ENCODE measurements at places on chromosomes 2 and 18.

DNA sequence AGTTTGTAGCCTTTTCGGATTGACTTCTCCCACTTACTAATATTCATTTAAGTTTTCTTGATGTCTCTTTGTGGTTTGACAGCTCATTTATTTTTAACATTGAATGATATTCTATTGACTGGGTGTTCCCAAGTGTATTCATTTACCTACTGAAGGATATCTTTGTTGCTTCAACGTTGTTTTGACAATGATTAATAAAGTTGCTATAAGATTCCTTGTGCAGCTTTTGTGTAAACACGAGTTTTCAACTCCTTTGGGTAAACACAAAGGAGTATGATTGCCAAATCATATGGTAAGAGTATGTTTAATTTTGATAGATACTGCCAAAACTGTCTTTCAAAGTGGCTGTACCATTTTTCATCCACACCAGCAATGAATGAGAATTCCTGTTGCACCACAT lies 1200.9 kb downstream of the DSC3 start:
- no peak for DNase-seq

DNA sequence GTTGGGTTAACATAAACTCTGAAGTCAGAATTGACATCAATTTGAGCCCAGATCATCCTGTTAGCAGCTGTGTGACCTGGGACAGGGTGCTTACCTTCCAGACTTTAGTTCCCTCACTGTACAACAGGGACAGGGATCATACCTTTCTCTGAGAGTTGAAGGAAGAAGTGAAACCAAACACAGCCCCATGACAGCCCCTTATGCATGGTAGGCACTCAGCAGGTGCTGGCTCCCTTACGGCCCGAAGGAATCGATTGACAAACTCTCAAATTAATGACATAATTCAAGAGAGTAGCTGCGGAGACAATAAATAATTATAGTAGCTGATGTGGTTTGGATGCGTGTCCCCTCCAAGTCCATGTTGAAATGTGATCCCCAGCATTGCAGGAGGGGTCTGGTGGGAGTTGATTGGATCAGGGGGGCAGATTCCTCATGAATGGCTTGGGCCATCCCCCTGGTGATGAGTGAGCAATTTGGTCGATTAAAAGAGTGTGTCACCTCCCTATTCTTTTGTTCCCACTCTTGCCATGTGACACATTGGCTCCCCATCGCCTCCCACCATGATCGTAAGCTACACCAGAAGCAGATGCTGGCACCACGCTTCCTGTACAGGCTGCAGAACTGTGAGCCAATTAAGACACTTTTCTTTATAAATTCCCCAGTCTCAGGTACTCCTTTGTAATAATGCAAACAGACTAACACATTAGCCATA lies 72.4 kb downstream of the ODC1 start:
- no peak for DNase-seq

DNA sequence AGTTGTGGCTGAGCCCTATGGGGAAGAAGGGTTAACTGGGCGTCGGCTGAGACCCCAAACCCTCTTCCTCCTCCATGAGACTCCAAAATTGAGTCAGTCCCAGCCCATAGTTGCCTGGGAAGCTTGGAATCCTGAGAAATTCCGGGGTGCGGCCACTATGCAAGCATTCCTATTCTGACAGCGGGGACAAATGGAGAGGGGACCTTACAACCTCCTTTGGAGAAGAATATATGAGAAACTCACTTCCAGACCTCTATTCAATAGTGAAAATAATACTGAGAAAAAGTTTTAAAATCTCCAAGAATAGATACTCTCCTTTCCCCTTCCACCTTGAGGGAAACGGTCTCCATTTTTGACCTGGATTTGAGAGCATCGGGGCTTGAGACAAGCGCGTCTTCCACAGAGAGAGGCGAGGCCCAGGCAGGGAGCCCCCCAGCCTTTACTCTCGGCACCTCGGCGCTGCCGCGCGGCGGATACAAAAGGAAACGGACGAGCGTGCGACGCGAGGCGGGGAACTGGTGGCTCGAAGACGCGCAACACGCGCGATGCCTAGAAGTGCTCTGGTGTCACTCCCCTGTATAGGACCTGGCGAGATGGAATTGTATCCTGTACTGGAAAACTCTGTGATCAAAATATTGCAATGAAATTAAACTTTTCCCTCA lies 11.1 kb downstream of the NR4A2 start:
- no peak for DNase-seq

GRCh38 chr2:8534729-8535468 lies 147.0 kb upstream of the ID2 start:
- no peak for DNase-seq

- DNase-seq: no peak
Measured at GRCh38 chr18:78976765-78977636, 2.6 kb upstream of the SALL3 start.

GRCh38 chr18:55142410-55142809 lies 183.1 kb upstream of the CCDC68 start:
- no peak for DNase-seq

DNA sequence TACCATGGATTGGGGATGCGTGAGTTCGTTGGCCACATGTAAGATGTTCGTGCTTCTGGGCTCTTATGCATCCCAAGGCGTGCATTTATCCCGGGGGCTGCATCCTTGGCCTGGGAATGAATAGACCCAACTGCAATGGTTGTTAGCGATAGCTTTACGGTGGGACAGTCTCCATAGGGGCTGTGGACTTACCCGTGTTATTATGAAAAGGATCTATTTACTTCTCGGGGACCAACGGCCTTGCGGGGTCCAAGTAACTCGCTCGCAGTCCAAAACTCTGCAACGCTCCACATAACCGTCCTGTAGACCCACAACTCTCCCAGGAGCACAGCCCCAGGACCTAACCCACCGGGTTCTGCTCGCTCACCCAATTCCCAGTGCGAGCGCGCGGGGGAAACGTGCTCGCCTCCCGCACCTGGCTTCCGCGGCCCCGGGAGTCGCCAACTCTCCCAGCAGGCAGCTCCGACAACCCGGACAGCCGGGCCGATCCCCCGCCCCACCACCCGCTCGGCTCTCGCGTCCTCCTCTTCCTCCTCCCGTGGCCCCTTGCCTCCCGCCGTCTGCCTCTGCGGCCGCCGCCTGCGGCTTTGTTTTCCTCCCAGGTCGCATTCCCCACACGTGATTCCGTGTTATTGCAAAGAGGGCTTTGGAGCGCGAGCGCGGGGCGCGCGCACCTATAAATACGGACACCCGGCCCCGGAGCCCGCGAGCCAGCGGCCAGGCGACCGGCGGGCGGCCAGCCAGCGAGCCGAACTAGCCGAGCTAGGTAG lies at the start of gene CABLES1:
TSS of gene CABLES1 (plus strand) at position 706 of the 770 bp plus-strand sequence. CDS start 278 bp downstream, outside the sequence.
- DNase-seq: no peak

GRCh38 chr2:186535861-186536260 lies 49.8 kb downstream of the ZC3H15 start:
- no peak for DNase-seq

DNA sequence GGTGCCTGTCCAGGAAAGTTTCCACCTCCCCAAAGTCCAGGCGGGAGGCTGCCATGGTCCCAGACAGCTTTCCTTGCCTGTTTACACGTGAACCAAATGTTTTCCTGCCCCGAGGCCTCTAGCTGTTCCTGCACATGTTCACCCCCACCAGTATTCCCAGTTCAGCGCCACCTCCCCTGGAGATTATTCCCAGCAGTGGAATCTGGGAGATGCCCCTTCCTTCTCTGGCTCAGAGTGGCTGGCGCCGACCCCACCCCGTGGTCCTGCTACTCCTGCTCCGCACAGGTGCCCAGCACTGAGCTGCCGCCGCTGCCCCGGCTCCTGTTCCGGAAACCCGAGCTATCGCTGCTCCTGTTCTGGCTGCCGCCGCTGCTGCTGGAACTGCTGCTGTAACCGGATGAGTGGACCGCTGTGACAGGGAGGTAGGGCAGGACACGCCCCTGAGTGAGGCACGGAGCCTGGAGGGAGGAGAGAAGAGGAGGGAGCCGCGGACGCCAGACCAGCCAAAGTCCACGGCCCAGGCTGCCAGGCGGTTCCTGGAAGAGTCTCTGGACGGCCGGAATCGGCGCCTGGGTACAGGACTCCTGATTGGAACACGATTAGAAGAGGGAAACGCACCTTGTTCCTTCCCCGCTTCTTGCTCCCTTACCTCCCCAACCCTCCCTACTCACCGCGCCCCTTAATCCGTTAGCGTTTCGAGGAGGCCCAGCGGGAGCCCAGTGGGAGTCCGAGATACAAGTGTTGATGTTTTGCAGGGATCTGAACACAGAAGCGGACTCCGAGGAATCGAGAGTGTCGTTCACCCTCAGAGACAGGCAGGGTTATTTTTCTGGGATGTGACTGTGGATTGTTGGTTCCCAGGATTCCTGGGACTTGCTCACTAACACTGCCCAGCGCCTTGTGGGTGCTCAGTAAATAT lies at the start of gene PDE11A:
TSS of gene PDE11A (minus strand) at position 395 of the 919 bp plus-strand sequence. CDS start at position 55, 340 bp downstream.
- no peak for DNase-seq

DNA sequence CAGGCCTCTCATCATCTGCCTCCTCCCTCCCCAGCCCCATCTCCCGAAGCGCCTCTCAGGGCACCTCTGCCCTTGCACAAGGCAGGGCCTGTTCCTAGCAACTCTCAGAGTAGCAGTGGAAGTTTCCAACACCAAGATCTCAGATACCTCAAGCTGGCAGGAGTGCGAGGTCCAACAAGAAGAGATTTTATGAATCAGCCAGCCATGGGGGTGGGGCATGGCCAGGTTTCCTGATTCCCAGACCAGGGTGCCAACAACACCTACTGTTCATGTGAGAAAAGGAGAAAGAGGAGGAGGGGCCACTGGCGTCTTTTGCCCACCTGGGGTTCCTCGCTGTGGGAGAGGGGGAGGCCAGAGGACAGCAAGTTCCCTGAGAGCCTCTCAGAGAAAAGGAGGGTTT lies 6.6 kb upstream of the STEAP3 start:
- no peak for DNase-seq

DNA sequence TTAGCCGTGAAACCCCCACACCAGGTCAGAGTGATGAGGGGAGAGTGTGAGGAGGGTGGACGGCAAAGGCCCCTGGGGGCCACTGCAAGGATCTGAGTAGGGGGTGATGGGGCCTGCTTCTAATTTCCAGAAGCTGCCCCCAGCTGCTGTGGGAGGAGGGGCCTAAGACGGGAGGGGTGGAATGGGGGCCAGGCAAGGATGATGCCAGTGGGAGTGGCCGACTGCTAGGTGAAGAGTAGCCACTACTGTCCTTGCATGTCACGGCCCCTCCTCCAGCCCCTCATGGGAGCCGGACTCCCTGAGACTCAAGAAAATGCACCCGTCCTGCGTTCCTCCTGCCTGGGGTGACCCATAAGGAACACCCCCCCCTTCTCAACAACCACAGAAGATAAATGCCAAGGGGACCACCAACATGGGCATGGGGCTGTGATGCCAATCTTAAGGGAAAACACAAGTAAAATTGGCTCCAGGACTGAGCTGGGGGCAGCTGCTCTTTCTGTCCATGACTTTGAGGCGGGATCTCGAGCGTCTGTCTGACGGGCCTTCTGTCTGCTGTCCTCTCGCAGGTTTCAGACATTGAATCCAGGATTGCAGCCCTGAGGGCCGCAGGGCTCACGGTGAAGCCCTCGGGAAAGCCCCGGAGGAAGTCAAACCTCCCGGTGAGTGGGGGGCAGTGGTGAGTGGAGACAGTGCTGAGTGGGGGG lies 24.2 kb upstream of the PRLH start:
- DNase-seq: no peak

DNA sequence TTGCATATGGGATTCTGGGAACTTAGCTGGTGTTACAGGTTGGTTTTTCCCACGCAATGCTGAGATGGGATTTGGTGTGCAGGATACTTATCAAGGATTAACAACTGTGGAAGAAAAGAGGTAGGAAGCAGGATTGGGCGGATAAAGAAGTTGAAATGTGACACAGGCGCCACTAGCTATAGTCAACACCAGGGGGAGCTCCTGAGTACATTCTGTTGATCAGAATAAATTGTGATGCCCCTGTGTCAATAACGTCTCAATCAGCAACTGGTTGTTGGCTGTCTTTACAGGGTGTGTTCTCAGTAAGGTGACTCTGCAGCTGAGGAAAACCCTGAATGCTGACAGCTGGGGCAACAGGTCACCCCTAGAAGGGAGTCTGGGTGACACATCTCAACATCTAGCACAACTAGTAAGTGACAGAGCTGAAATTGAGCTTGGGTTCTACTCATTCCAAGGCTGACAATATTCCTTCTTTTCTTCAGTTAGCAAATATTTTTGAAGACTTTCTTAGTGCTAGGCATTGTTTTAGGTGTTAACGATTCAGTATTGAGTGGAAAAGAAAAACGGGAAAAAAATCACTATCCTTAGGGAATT lies 143.0 kb downstream of the ARL6IP6 start:
- DNase-seq: no peak

GRCh38 chr2:68487773-68488355 lies 20.5 kb downstream of the APLF start:
- DNase-seq: no peak

DNA sequence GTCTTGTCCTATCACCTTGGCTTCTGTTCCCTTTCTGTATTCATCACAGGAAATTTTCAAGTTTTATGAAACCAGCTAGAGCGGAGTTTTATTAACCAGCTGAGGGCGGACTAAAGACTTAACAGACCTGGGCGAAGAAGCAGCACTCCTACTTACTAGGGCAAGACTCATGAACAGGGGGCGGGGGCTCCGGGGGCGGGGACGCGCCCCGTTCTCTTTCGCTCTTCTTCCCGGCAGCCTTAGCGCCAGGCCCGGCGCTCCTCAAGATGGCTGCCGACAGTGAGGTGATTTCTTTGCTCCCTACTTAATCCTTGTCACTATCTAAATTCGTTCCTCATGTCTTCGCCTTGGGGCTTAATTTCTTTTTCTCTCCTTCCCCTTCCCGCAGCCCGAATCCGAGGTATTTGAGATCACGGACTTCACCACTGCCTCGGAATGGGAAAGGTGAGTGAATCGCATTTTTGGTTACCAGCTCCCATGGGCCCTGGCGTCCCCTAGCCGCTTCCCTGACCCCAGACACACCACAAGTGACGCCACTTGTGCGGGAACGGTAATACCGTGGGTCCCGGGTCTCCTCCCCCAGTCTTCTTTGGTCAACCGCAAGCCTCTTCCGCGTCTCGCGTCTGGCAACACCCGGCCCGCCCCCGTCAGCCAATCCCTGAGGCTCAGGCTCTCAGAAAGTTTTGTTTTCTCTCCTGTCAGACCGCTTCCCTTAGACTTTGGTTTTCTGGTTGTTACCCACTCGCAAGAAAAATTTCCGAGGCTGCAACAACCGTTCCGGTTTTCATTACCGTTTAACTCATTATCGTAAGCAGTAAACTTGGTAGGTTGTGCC lies at the start of gene RAB3GAP1:
TSS of gene RAB3GAP1 (plus strand) at position 251 of the 835 bp plus-strand sequence. CDS start at position 267, 16 bp downstream.
- DNase-seq: peak; percentile 77

DNA sequence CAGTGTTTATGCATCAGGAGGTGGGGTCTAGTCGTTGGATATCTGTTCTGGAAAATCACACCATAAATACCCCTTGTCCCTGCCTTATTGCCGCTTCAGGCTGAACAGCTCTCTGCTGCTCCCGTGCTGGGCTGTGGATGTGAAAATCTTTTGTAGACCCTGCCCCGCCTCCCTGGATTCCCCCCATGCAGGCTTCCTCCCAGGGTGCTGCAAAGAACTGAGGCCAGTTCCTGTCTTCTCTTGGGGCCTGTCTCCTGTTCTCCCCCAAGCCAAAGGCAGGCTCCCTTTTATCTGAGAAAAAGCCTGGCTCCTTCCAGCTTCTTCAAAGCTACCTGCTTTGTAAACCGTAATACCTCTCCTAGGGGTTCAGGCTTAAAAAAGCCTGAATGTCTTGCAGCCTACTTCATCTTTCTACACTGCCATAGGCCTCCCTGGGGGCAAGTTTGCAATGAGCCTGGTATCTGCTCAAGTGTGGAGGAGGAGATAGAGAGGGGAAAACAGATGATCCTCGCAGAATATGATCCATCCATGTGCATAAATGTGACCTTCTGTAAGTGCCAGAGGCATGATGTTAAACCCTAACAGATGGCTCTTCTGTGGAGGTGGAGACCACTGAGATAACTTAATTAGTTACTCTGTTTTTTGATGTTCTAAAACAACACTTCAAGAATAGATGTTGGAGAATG lies 55.3 kb downstream of the VWA3B start:
- no peak for DNase-seq

- no peak for DNase-seq
Measured at GRCh38 chr2:10909050-10909995, 2.4 kb upstream of the KCNF1 start.

Measured in GM12864 (cell line).